MM.1S (cell line): ENCODE measurements at places on chromosomes 5 and 9.

DNA sequence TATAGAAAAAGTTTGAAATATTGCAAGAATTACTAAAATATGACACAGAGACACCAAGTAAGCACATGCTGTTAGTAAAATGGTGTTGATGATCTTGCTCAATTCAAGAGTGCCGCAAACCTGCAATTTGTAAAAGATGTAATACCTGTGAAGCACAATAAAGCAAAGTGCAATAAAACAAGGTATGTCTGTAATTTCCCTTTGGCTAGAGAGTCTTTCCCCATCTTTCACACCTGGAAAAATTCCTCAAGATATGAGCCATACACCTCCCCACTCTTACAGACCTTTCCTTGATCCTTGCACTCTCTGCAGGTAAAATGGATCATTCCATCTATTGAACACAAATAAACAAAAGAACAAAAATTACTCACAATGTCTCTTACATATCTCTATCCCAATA, 597.8 kb downstream of the EFNA5 start:
- no peak for DNase-seq

GRCh38 chr5:102532123-102532522, 33.3 kb upstream of the SLCO6A1 start:
- DNase-seq, result no peak

DNA sequence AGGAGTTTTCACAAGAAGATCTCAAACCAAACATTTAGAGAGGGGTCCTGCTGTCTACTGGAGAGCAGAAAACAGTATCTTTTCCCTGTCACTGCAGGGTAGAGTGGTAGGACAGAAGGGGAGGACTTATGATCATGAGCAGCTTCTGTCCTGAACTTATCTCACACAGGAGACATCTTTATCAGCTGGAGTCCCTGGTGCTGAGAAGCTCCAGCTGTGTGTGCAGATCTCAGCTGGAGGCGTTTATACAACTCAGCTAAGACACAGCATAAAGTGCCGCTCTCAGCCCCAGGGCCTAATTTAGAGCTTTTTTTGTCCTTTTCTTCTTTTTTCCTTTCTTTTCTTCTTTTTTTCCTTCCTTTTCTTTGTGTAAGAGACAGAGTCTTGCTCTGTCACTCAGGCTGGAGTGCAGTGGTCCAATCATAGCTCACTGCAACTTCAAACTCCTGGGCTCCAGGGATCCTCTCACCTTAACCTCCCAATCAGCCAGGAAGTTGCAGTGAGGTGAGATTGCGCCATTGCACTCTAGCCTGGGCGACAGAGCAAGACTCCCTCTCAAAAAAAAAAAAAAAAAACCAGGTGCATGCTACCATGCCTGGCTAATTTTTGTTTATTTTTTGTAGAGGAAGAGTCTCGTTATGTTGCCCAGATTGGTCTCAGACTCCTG, 31.9 kb downstream of the CCDC125 start:
- DNase-seq, result no peak

DNA sequence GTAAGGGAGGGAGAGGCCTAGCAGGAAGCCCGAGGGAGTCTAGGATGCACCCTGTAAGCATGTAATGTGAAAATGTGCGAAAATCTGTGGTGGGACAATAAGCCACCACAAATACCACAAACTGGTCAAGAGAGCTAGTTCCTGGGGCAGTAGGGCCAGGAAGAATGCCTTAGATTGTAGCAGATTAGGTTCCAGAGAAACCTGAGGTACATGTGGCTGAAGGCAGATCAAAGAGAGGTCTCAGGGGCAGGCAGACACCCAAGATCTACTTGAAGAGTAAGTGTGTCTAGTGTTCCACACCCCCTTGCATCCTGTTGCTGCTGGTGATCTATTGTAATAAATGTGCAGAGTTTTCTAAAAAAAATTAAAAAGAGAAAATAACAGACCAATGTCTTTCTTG, 1677.3 kb upstream of the CDH6 start:
- DNase-seq, result no peak

GRCh38 chr9:98877311-98877710, 66.4 kb upstream of the COL15A1 start:
- DNase-seq, result no peak

DNA sequence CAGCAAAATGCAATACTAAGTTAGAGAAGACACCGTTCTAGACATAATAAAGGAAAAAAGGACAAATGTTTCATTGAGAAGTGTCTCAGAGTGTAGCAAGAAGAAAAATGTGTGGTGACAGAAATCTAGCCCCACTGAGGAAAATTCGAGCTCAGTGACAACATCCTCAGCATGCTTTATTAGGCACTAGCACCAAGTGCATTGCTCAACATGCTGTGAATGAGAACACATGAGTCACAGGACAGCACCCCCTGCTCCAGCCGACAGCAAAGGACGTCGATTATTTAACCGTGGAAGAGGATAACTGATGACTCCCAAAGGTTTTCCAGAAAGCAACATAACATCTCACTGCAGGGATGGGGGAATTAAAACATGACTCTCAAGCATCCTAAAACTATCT, 182.7 kb downstream of the GNAQ start:
- DNase-seq, result no peak

DNA sequence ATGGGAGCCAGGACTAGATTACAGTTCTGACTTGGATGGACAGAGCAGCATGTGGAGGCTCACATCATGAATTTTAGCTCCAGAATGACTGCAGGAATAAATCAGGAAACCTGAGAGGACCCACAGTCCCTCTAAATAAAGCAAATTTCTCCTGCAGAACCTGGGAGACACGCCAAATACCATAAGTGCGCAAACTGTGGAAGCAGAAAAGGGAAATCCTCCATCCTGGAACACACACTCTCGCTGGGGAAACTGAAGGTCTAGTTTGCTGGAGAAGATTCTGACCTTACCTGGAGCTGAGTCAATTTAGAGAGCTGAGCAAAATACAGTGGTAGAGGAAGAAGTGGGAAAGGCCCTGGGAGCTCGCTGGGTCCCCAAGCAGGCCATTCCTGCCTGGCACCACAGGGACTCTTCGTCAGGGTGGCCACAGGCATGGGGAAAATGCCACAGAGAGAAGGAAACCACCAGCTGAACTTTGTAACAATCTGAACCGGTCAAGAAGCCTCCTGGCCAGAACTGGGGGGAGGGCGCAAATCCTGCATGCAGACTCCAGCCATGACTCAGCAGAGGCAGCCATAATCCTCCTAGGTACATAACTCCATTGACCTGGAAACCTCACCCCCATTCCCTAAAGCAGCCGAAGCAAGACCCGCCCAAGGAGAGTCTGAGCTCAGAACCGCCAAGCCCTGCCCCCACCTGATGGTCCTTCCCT, 390.9 kb downstream of the LRRC70 start:
- DNase-seq, result no peak

- DNase-seq, result no peak
Observed at GRCh38 chr9:18059447-18059846, 414.5 kb upstream of the ADAMTSL1 start.

GRCh38 chr5:14236757-14237156, 93.6 kb downstream of the TRIO start:
- DNase-seq, result no peak

GRCh38 chr9:75146229-75146628, 57.9 kb downstream of the OSTF1 start:
- DNase-seq, result no peak

DNA sequence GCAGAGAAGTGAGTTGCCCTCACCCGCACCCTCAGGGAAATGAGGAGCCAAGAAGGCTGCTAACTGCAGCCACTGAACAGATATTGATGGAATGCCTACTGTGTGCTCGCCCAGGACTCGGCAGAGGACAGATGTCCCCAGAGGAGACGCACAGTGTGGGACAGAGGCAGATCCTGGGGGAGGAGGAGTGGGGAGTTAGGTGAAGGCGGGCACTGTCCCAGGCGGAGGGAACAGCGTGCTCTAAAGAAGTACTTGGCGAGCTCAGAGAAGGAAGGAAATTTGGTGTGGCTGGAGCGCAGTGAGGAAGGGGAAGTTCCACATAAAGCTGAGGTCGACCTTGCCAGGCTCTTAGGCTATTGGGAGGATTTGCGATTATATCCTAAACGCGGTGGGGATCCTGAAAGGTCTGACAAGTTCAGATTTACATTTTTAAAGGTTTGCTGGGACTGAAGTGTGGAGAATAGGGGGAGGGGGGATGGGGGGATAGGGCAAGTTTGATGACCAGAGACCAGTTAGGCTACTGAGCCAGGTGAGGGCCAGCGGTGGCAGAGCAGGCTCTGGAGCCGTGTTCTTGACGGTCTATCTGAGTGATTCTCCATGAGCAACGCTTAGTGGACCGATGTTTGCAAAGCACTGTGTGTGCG, 23.6 kb upstream of the CERCAM start:
- no peak for DNase-seq

DNA sequence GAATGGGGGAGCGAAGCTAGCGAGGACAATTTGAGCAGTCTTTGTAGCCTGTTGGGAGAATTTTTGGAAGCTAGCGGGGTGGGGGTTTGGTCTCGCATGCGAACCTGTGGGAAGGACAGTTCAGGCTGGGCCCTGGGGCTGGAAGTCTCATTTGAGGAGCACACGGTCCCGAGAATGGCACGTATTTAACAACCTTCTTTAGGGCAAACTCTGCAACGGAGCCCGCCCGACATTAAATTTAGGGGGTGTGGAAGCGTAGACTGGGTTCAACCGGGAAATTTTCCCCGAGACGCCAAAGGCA, 35.2 kb upstream of the NFIB start:
- no peak for DNase-seq

DNA sequence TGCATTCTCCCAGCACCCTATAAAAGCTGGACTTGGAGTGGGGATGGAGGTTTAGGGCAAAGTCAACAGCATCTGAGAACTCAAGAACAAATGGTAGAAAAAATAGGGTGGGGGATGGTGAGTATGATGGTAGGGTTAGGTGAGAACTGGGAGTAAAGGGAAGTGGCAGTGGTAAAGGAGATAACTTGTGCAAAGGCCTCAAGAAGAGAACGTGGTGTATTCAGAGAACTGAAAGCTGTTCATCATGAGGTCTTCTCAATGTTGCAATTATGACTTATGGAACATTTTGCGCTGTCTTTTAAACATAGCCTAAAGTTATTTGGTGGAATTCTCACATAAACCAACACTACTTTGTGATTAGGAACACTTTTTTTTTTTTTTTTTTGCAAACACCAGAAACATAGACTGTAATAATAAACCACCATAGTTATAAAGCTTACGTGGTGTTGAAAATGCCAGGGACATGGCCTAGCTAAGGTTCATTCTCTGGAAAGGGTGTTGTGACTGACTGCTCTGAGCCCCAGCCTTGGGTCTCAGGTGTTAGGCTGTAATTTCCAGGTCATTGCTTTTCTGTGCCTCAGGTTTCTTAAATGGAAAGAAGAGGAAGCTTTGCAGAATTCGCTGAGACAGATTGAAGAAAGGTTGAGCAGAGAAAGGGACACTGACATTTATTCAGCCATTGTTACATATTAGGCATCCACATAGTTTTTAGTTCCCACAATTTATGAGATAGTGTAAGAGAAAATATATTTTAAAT, 19.2 kb upstream of the TXNDC8 start:
- no peak for DNase-seq
